ENCODE measurements at places on chromosomes 12 and 14.

DNA sequence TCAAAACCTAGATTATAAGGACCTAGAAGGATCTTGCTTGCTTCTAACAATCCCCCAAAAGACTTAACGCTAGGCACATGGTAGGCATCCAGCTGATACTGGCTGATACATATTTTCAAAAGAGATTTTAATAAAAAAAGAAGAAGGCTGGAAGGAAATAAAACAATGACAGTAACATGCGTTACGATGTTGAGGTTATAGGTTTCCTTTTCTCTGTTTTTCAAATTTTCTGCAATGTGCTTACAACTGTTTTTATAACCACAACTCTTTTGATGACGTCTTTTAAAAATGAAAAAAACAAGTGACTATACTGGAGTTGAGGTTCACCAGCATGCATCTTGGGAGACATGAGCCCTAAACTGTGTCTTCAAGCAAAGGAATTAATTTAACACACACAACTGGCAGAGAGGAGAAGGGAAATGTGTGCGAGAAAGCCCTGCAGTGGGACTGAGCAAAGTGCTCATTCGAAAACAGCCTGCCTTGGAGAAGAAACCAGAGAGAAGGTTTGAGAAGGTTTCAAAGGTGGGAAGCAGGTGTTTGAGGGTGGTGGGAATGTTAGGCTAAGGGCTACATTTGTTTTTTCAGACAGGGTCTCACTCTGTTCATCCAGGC lies 80.4 kb downstream of the DUSP16 start:
- DNase-seq = no peak

DNA sequence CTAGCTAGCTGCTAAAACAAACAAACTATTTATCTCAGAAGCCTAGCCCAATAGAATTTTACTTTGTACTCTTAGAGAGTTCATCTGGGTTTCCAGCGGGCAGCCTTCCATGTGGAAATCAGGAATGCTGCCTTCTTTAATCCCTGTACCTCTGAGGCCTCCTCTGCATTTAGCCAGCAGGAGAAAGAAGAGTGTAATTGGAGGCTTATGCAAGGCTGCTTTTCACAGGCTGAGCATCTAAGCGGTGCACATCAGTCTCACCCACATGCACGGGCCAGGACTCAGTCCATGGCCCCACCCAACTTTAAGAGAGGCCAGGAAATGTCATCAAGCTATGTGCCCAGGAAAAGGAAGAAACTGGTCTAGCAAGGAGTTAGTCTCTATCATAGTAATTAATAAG lies 14.0 kb upstream of the PTGDR start:
- no peak for DNase-seq

DNA sequence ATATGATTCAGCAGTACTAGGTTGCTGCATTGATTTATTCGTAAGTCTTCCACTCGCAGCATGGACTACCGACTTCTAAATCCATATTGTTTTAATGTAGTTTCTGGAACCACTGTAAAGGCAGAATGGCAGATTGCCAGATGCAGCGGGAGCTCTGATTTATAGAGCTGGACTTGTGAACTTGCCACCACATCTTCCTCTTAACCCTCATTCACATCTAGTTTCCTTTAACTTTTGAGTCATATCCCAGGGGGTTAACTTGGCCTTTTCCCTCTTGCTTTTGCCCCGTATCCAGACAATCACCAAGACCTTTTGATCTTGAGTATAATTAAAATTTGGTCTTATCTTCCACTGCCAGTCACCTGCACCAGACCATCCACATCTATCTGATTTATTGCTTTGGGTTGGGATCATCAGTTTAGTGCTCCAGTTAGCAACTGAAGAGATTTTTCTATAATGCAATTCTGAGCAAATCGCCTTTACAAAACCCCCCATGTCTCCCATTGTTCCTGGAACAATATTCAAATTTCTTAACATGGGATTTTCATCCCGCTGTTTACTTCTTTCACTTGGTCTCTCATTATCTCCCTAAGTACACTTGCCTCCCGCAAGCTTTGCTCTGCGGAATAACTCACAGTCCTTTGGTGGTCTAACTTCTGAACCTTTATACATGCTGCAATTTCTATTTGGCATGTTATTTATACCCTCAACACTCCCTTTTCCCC lies 130.5 kb downstream of the ACSS3 start:
- DNase-seq = no peak

DNA sequence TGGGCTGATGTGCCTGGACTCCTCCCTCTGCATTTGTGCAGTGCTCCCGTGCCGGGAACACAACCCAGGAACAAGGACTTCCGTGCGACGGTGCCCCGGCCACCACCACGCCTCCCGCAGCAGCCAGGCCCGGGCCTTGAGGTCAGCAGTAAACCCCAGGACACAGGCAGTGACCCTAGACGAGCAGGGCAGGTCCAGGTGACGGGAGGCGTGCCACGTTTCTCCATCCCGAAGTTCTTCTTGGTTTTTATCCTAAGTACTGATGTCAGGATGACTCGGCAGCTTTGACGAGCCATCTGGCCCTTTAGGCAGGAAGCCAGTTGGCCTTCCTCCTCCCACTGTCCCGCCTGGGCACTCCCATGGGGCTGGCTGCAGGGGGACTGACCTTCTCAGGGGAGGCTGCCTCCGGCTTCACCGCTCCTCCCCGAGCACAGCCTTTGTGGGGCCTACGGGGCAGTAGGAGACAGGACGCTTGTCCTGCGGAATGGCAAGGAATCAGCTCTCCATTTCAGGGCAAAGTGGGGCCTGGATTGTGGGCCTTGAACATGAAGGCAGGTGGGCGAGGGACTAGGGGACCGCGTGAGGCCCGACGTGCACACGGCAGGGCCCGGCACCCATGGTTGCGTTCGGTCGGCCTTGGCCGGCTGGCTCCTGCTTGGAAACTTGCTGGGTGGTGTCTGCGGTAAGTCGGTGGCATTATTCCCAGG lies 94.1 kb downstream of the FBXL14 start:
- DNase-seq = no peak

- DNase-seq = no peak
These were observed 84.5 kb downstream of the BORCS5 start for GRCh38 chr12:12441429-12441807.

GRCh38 chr14:65107200-65107599 lies 4.9 kb upstream of the MAX start:
- DNase-seq = no peak

GRCh38 chr14:89899917-89900663 lies 54.4 kb downstream of the EFCAB11 start:
- no peak for DNase-seq

DNA sequence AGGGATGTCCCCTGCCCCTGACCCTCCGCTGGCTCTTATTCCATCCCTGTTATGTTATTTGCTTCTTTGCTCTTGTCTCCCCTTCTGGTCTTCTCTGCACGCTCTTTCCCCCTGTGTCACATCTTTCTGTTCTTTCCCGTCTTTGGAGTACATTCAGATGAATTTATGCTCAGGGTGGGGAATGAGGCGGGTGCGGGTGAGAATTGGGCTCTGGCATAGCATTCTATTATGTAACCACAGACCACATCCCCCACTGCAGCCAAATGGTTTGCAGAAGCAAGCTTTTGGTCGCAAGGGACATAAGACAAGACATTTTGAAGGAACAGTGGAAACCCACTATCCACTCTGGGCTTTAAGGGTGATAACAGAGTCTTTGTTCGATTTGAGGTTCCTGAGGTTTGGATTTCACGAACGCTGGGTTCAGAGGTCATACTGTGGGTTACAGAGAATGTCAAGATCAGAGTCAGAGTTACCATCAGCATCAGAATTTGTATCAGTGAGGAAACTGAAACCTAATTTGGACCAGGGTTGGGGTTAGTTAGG lies 3.8 kb downstream of the ENDOU start:
- DNase-seq = no peak

DNA sequence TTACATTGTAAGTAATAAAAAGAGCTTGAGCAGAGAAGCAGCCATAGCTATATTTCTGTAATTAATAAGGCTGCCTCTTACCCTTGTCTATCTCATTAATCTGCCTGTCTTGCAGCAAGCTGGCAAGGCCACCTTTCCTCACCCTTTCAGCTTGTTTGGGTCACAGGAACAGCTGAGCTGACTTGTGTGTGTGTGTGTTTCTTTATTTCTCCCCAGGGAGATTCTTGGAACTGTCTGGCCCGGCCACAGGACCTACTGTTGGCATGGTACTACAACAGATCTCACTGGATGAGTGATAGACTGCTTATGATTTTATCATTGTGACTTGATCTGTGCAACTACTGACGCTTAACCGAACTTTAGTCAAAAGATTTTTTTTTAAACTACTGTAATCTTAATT lies 213.7 kb downstream of the SLC2A13 start:
- DNase-seq = no peak

DNA sequence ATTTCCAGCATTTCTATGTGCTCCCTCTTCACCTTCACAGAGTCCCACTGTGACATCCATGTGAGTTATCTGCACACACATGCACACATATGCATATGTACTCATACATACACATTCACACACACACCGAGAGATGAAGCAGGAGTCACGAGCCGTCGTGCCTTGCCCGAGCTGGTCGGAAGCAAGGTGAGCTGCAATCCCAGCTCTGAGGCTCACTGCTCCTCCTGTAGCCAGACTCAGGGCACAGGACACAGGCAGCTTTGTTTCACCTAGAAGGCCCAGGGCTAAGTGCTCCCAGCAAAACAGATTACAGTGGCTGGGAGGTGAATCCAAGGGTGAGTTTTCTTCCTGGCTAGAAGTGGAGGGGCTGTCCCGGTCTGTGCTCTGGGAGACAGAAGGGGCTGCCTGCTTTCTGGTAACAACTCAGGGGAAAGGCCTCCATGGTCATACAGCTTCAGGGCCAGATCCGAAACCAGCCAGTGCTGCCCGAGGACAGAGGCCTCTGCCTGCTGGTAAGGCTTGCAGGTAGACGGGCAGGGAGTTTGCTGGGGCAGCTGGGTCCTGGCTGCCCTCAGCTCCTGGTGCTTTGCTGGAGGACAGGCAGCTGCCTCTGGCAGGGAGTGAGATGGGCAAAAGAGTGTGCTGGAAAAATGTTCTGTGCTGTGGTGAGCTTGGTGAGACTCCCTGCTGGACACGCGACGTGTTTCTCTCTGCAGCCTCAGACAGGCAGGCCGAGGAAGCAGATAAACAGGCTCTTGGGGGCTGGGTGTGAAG lies 123.7 kb downstream of the CRACR2A start:
- DNase-seq = no peak

DNA sequence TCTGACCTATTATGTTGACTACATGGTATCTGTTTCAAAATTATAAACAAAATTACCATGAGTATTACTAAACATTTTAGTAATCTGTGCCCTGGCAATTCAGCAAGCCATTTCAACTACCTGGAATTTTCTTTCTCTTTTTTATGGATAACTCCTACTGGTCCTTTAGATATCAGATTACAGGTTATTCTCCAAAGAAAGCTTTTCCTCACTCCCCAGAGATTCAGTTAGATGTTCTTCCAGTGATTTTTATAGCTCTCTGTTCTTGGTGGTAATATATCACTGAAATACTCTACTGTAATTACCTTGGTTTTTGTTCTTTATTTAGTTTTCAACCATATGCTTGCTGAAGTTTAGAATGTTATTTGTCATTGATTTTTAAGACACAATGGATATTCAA lies 930.2 kb upstream of the FOXG1 start:
- DNase-seq = no peak

Measured in tibial artery (tissue), 4 donors.